ENCODE measurements at places on chromosomes 5 and 9. TPM values are rescaled to one million over a fixed set of nuclear protein-coding genes. Genes with fewer than 3 reads are reported as not detected.

CFAP90 gene
- total RNA-seq = 0.13 TPM

ARSI gene
- total RNA-seq = 8.0 TPM

MLANA gene
- not detected for total RNA-seq

SLC6A3 gene
- 0.13 TPM for total RNA-seq

CCDC192 gene
- not detected for total RNA-seq

INSL6 gene
- not detected for total RNA-seq

RNF183 gene
- total RNA-seq = not detected

GARNL3 gene
- total RNA-seq = 8.2 TPM

SHC3 gene
- total RNA-seq = 0.26 TPM

NDUFAF2 gene
- 34.1 TPM for total RNA-seq

LCN1 gene
- total RNA-seq = not detected
